ENCODE measurements at places on chromosomes 1 and 21.

DNA sequence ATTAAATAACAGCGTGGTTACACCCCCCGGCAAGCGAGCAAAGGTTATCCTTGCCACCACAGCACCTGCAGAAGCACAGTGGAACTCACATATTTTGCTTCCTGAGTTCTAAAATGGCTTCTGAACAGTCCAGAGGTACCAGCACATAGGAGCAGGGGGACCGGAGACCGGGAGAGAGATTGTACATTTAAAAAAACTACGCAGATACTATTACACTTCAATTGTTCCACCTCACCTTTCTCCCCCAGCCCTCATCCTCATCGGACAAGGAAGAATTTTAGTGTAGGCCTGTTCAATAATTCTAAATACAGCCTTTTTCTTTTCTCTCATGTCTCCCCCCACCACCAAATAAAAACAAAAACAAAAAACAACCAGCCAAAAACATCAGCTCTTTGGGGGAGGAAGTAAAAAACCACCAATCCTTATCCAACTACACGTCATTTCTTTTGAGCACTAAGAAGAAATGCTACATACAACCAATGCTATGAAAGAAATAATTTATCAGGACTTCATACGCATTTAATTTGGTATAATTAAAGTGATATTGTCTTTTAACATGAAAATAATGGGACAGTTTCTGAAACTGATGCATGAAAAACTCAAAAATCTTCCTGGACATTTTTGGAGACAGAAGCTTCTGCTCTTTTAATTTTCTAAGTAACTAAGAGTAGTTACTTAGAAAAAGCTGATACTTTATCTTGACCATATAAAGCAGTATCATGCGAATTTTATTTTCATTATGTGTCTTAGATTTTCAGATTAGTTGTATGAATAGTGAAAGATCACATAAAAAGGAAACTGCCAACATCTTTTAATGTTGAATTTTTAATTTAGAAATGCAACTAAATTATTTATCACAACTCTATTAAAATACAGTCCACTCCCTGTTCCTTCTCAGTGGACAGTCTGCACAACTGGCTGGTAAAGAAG, 9.1 kb downstream of the CDKN2C start:
- peak; percentile 50 for DNase-seq

GRCh38 chr1:203554071-203554470, 60.1 kb downstream of the OPTC start:
- DNase-seq = peak; percentile 45

GRCh38 chr1:200738327-200738948, at the start of gene CAMSAP2:
CAMSAP2 (plus strand) TSS chr1:200738893; CDS start chr1:200739828, 935 bp downstream.
- DNase-seq = peak; percentile 94

DNA sequence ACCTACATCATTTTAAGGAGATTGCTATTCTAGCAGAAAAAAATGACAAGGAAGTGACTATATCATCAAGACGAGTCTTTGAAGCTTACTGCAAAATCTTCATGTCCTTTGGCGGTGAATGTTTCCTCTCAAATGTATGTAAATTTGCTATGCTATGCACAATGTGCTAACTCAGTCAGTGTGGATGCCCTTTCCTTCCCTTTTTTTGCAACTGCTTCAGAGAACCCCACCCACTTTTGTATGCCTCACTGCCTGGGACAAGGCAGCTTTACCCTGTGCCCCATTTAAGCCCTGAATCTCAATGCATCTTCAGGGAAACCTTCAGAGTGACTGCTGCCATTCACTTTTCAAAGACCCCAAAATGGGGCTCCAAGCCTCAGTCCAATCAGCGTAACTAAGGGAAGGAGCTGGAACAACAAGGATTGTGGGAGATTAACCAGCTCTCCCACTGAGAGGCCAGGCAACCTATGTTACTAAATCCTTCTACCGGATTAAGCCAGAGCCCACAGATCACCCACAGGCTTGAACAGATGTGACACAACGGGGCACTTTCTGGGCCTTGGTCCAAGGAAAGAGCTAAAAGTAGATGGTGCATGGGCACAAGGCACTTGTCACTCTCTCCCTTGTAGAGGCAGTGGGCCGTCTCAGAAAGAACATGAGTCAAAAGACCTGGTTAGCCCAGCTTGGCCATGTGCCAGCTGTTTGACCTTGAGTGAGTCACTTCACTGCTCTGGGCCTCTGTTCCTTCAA, 154.4 kb downstream of the PLPP3 start:
- peak; percentile 37 for DNase-seq

DNA sequence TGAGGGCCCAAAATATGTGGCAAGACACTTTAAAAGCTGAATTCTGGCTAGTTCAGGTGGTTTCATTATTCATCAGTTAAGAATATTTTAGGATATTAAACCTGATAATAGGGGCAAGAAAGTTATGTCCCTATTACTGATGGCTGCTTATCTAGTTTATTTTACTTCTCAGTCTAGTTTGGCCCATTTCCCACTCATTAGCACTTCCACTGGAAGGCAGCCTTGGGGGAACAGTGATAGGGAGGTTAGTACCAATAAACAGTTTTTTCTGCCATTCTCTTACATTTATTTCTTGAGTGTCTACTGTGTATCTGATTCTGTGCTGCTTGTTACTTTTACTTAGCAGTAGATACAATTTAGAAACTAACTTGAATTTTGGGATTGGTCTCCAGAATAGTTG, 9.0 kb downstream of the PPP1R12B start:
- no peak for DNase-seq

DNA sequence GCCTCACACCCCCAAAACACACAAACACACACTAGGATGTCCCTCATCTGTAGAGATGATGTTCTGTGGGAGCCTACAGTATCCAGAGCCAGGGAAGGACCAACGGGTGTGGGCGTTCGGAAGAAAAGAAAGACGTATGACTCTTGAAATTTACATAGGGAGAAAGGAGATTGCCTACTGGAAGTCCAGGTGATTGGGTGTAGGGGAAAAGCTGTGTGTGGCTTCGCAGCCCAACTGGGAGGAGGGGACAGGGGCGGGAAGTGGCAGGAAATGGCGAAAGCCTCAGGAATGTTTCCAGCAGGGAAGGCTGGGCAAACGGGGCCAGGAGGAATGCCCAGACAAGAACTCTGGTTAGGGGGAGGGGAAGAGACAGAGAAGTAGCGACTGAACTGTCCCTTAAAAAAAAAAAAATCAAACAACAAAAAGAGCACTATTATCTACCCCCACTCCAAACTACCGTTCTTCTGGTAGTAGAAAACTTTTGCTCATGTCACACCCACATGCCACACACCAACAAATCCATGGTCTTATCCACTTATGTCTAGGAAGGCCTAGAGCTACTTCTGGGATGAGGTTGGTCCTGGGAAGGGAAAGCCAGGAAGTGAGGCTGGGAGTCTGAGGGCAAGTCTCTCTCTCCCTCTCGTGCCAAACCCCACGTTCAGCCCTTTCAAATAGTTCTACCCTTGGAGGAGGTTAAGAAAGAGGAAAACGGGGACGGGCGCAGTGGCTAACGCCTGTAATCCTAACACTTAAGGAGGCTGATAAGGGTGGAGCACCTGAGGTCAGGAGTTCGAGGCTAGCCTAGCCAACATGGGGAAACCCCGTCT, 1.8 kb upstream of the CKS1B start:
- DNase-seq = peak; percentile 99

GRCh38 chr1:107899655-107900054, 65.3 kb downstream of the VAV3 start:
- no peak for DNase-seq

- no peak for DNase-seq
These were observed 123.6 kb downstream of the GABPA start for GRCh38 chr21:25858325-25858724.

DNA sequence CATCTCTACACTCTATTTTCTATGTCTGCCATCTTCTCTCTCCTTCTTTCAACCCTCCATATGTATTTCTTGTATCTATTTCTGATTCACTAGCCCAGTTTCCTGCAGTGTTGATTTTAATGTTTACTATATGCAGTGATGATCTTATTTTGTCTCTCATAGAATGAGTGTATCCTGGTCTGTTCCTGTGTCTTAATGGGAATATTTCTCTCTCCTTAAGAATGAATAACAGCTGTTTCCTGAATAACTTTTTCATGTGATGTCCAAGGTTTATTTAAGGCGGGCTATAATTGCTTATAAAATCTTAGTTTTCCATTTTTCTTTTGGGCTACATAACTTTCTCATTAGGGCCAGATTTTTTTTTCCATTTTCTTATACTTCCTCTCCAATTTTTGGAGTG, 144.5 kb downstream of the C1orf21 start:
- DNase-seq = peak; percentile 66
